ENCODE measurements at places on chromosomes 1 and 21.

DNA sequence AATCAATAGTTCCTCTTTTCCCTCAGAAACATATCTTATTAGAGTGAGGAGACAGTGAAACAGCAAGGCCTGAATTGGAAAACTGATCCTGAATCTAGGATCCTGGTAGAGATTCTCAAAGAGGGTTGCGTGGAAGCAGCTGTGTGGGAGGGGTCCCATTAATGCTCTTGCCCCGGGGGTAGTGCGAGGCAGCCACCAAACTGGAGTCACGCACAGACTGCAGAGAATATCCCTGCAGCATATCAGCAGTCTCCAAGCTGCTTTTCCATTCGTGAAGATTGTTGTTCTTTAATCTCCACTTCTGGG is 150.1 kb downstream of the DISC1 start:
- no peak for DNase-seq

DNA sequence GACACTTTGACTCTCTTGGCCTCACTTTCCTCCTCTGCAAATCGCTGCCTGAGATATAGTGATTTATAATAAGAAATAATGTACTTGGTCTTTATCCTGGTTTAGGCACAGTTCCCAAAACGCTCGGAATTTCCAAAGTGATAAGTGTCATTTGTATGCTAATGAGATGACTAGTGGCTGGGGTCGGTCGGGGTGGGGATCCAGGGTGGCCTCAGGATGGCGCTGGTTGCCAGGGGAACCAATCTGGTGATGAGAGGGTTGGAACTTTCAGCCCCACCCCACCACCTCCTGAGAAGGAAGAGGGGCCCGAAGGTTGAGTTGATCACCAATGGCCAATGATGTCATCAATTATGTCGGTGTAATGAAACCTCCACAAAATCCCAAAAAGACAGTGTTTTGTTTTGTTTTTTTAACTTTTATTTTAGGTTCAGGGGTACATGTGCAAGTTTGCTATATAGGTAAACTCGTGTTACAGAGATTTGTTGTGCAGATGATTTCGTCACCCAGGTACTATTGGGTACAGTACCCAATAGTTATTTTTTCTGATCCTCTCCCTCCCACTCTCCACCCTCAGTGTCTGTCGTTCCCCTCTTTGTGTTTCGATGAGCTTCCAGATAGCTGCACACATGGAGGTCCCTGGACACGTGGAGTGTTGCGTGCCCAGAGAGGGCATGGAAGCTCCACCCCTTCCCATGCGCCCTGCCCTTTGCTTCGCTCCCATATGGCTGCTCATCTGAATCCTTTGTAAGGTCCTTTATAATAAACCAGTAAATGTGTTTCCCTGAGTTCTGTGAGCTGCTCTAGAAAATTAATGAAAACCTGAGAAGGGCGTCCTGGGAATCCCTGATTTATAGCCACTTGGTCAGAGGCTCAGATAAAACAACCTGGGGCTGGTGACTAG is 97.2 kb downstream of the KCNN3 start:
- no peak for DNase-seq

DNA sequence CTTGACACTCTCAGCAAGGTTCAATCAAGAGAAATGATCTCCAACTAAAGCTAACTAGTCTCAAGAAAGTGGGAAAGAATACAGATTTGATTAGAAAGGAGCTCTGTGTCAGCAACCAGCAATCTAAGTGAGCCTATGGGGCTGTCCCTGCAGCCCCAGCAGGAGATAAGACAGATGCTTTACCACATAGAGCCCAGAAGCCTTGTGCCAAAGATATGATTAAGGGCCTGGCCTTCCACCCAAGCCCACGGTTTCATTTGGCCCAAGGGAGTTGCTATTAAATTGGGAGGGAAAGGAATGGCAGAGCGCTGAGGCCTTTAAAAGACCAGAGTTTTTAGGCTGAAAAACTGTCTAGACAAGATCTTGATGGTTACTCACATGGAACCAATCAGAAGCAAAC is 74.8 kb downstream of the HLCS start:
- no peak for DNase-seq

- peak; percentile 23 for DNase-seq
These were observed 9.2 kb downstream of the S100A10 start for GRCh38 chr1:151984313-151984956.

GRCh38 chr1:31957701-31958674 is 19.8 kb upstream of the PTP4A2 start:
- peak; percentile 60 for DNase-seq

DNA sequence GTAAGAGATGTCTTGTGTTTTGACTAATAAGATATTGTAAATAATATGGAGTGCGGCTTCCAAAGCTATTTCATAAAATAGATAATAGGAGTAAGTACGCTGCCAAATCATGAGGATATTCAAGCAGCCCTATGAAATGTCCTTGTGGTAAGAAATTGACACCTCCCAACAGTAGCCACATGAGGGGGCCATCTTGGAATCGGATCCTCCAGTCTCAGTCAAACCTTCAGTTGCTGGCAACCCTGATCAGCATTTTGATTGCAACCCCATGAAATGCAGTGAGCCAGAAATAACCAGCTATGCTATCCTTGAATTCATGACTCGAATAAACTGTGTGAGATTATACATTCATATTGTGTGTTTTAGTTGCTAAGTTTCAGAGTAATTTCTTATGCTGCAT is 212.4 kb downstream of the PLA2G4A start:
- no peak for DNase-seq
